ENCODE measurements at places on chromosomes 7 and 10.

- no peak for DNase-seq
Observed at GRCh38 chr7:12320241-12320986, 83.3 kb downstream of the VWDE start.

GRCh38 chr7:94188350-94188749 is 184.2 kb upstream of the BET1 start:
- DNase-seq, result no peak

- no peak for DNase-seq
Observed at GRCh38 chr10:30828164-30828563, 198.6 kb upstream of the LYZL2 start.

DNA sequence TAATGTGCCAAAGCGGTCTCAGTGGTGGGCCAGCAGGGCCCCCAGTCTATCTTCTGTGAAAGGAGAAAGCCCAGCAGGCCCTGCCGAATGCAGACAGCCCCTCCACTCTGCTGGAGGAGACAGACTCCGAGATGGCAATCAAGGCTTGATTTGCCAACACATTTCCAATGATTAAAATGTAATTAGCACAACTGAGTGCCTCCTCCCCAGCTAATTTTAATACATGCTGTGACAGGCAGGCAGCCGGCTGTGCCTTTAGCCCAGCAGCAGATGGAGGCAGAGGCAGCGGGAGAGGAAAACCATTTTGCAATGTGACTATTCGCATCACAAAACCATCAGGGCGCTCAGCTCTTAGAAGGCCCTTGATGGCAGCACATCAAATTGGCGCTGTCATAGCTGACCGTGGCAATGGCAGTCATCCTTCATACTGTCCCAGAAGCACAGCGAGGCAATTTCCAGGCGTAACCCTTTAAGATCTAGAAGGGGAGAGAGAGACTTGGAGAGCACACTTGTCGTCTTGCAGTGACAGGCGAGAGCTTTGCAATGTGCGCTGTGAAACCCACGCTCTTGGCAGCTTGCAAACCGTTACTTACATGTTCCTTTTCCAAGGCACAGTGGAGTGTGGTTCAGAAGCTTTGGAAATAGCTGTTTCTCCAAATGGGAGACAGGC is 714.8 kb upstream of the GALNT17 start:
- DNase-seq, result no peak

DNA sequence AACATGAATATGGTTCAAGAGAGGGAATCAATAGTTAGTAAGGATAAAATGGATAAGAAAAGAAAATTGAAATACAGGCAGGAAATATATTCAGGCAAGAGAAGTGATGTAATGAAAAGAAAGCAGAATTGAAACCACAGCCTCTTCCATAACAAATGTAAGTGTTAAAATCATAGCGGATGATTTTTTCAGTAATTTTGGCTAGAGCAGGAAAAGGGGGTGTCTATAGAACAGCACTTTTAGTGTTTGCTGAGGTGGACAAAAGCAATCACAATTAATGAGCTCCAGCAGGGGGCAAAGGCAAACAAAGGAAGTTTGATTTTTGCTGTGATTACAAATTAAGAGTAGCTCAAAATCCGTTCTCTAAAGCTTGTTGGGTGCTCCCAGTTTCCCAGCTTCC is 79.0 kb downstream of the TRIL start:
- no peak for DNase-seq

GRCh38 chr10:132458586-132459300 is 61.7 kb downstream of the PWWP2B start:
- DNase-seq, result peak; percentile 32

GRCh38 chr7:138247568-138248333 is 171.5 kb downstream of the AKR1D1 start:
- DNase-seq, result no peak

GRCh38 chr7:121833991-121834390 is 39.0 kb upstream of the PTPRZ1 start:
- no peak for DNase-seq

- no peak for DNase-seq
Observed at GRCh38 chr7:92259610-92260247, 14.0 kb downstream of the ANKIB1 start.

DNA sequence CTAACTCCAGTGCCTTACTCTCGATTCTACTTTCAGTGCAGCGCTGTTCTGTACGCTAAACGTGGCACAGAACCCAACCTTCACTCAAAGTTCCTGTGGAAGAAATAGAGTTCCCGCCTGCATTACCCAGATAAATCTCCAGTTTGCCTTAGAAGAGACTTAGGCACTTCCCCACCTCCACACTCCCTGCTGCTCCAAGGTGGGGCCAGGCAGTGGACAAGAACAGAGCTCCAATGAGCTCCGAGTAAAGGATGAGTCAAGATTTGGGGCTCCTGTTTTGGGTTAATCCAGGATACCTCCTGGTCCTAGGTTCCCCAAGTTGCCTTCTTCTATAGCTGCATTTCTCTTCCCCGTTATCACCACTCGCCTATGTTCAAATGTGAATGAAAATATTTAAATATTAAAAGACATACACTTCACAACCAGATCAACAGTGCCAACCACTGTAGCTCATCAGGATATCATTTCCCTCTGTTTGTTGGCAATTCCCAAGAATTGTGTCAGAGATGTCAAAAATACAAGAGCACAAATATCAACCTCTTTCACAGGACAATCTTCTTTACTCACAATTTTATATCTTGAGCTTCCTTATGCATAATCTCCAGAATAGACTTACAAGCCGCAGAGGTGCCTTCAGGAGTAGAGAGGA is 48.0 kb downstream of the MALSU1 start:
- DNase-seq, result no peak

DNA sequence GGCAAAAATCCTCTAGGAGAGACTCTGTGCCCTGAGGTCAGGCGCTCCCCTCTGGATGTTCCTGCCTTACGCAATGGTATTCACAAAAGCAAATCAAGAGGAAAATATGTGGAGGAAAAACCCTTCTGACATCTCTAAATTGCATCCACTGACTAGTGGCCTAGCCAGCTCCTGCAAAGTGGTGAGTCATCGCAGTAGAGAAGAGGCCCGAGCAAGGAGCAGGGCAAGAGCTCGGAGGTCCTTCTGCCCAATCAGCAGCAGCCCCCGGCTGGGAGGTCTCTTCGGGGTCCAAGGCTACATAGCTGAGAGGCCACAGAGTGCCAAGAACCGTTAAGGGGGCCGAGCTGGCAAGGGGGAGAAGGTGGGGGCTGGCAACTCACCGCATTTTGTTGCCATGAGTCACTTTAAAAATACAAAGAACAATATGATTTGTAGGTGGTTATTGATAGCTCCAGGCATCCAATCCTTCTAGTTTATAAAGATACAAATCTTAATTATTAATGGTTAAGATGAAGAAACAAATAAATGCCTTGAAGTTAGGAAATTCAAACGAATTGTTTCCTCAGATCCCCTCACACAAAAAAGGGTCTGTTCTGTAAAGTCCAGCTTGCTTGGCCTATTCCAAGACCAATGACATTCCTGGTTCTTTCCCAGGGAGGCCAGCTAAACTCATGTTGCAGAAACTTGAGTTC is 161.6 kb downstream of the PKD1L1 start:
- DNase-seq, result peak; percentile 73

DNA sequence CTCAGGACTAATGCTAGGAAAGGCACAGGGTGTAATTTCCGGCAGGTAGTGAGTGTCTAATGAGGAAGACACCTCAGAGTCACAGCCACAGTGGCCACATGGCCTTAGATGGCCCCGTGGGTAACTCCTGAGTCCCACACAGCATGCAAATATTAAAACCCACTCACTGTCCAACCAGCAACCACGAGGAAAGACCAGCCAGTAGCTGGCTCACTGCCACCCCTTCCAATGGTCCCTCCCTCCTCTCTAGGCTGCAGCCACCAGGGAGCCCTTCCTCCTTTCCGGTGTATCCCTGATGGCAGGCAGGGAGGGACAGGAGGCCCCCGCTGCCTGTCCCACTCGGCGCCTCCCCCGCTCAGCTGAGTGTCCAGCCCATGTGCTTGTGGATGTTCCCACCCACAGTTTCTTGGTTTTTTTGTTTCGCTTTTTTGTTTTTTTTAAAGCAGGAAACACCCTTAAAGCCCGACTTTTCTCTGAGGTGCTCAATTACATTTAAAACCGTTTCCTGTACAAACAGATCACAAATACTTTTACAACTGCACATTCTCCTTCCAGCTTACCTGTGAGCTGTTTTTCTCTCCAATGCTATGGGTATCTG is 9.2 kb downstream of the BNIP3 start:
- DNase-seq, result no peak

DNA sequence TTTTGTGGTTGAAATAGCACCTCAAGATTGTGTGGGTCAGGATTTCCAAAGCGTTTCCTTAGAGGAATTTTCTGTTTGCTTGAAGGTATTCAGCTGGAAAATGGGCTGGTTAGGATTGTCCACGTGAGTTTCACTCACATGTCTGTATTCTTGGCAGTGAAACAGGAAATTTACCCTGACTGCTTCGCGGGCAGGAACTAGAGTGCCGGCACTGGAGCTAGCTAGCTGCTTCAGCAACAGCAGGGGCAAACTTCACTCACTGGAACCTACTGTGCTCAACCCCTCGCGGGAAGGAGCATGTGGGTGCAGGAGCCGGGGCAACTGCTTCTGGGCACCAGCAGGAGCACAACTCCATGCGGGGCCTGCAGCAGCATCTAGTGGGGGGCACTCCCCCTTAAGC is 38.0 kb upstream of the RTKN2 start:
- DNase-seq, result no peak

DNA sequence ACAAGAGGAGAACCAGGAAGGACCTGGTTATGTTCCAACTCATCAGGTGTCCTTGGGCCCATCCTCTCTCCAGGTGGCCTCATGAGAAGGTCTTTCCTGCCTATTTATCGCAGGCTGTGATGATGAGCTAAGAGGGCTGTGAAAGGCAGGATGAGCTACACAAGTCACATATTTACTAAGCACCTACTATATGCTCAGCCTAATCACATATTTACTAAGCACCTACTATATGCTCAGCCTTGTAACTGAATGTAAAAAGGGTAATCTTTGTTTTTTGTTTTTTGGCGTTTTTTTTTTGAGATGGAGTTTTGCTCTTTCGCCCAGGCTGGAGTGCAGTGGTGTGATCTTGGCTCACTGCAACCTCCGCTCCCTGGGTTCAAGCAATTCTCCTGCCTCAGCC is 44.2 kb upstream of the NPFFR1 start:
- no peak for DNase-seq

DNA sequence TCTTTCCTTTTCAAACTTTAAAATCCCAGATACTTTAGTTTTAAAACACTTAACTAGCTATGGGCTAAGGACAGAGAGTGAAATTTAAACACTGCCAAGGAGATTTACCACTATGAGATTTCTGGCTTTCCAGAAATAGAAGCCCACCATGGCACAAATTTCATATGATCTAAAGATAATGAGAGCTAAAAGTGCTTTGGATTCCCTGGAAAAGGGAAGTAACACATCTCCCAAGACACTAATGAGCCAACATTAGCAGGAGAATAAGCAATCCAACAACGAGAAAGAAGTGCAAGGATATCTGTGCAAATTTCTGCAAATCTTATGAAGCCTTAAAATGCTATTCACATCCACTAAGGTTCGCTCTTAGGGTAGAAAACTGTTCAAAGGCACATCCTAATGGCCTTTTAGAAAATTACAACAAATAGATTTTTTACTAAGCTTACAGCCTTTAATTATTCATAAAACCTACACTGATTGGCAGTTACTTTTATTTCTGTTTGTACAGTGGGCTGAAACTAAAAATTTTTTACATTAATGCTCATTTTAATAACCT is 100.3 kb downstream of the RAPGEF5 start:
- DNase-seq, result no peak

DNA sequence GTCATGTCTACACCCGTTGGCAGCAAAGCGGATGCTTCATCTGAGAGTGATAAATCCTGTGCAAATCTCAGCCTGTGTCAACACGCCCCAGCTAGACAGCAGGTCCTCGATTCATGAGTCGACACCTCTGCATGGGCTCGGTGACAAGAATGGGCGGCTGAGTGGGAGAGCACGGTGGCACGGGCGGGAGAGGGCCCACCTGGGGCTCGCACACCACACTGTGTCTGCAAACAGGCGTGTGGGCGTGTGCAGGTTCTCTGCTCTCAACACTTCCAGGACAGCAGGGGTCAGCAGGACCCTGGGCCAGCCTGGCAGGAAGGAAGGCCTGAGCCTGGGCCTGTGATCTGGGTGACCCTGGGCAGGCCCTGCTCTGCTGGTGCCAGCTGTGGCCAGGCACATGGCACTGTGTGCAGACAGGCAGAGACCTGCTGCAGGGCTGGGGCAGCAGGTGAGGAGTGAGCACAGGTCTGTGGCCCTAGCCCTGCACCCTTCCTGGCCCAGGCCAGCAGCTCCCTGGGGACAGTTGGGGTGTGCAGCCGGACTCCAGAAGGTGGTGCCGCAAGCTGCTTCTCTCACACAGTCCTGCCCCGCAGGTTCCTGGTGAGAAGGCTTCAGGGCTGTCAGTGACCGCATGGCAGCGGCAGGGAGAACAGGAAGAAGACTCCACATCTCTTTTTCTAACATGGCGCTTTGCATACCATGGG is 216.4 kb downstream of the ELFN1 start:
- no peak for DNase-seq

DNA sequence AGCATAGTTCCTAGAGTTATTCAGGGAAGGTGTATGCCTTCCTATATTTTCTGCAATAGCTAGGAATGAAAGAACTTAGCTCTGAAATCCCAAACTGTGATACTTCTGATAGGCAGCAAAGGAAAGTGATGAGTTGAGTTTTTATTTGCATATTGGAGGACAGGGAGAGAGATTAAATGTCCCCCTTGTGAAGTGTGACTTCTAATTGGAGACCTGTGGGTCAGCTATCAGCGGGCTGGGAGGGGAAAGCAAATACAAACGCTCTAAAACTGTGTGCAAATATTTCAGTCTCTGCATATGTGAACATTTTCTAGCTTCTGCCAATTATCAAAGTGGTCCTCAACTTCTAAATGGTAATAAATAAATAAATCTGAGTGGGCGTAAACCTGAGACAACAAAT is 203.3 kb downstream of the CACNB2 start:
- no peak for DNase-seq

GRCh38 chr10:118980870-118981269 is 48.6 kb upstream of the NANOS1 start:
- DNase-seq, result no peak

- no peak for DNase-seq
Observed at GRCh38 chr10:116771959-116772585, 29.7 kb upstream of the HSPA12A start.

DNA sequence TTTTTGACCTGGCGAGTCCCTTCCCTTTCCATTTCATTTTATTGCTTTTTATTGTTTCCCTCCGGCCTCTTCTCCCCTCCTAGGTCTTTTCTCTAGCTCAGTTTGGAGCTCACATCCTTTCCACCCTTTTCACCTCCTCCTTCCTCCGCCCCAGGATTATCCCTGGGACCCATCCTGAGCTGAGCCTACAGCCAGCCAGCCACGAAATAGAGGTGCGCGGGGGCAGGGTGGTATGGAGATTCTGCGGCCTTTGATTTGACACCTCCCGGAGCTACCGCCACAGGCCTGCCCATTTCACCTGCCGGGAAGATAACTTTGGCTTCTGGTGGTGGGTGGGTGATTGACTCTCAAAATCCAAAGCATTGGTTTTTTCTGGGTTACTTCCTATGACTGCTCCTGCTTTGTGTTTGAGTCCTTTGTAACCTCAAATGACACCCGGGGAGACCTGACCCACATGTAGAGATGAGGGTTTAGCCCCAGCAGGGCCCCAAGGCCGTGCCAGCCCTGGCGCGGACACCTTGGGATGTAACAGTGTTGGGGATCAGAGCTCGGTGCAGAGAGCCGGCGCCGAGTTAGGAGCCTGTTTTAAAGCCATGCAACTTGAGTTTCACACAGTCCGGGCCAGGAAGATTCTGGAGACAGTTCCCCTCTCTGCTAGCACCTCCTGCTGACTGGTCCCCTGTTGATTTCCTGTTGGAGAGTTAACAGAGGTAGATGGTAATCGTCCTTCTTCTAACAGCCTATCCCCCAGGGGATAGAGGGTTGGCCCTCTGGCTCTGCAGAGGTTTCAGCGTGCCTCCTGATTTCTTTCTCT is 1.5 kb downstream of the DUSP5 start:
- no peak for DNase-seq
